ENCODE measurements at places on chromosomes 11 and 22. TPM values are rescaled to one million over a fixed set of nuclear protein-coding genes. Genes with fewer than 3 reads are reported as not detected.

GRCh38 chr11:131889146-131889577 is 518.7 kb downstream of the NTM start:
- DNase-seq = peak; percentile 78

GRCh38 chr11:135033540-135033939 is 621.5 kb upstream of the B3GAT1 start:
- peak; percentile 23 for DNase-seq

- DNase-seq = no peak
These were observed at the start of gene MRGPRX2 for GRCh38 chr11:19060629-19061028. Gene MRGPRX2, minus strand, starts transcription at chr11:19060717. Its CDS starts 4,315 bp downstream, at chr11:19056402.

Gene GGT1
- 2.6 TPM for polyA plus RNA-seq

Gene TMX2
- polyA plus RNA-seq = 59.8 TPM

Gene ZNF70
- 7.1 TPM for polyA plus RNA-seq

GRCh38 chr11:102306817-102307726 is 10.2 kb upstream of the BIRC3 start:
- DNase-seq = no peak

Gene KRTAP5-1
- polyA plus RNA-seq = 0.69 TPM

Measured in muscle of arm (tissue), 14 donors.